ENCODE measurements at places on chromosomes 3 and 15. TPM values are rescaled to one million over a fixed set of nuclear protein-coding genes. Genes with fewer than 3 reads are reported as not detected.

The ANO10 gene
- total RNA-seq, result 15.8 TPM

The C3orf85 gene
- not detected for total RNA-seq

The ULK4 gene
- total RNA-seq, result 3.7 TPM

The FOXL2NB gene
- total RNA-seq, result not detected

The TMC3 gene
- not detected for total RNA-seq

The ST6GAL1 gene
- total RNA-seq, result 56.2 TPM

The CLSTN2 gene
- total RNA-seq, result 2.9 TPM

The CTDSPL2 gene
- total RNA-seq, result 16.5 TPM

DNA sequence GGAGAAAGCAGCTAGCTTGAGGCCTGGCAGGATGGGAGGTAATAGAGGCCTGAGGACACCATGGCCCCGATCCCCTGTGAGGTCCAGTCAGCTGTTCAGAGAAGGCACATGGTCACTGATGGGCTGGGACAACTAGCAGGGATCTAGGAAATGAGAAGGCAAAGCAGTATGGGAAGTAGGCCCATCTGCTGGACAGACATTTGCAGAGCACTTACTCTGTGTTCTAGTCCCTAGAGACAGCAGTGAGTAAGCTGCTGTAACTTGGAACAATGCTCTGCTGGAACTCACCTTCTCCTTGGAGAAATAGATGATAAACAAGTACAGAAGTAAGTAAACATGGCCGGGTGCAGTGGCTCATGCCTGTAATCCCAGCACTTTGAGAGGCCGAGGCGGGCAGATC lies 7.1 kb downstream of the ECE2 start:
- no peak overlapping the region for H3K4me3 ChIP-seq
- no peaks in the 10 kb centered on the region for H3K4me1 ChIP-seq
- H3K27me3 ChIP-seq, result peaks cover 8% of the 10 kb centered on the region
- H3K27ac ChIP-seq, result no peak overlapping the region
- no peaks in the 10 kb centered on the region for H3K36me3 ChIP-seq

DNA sequence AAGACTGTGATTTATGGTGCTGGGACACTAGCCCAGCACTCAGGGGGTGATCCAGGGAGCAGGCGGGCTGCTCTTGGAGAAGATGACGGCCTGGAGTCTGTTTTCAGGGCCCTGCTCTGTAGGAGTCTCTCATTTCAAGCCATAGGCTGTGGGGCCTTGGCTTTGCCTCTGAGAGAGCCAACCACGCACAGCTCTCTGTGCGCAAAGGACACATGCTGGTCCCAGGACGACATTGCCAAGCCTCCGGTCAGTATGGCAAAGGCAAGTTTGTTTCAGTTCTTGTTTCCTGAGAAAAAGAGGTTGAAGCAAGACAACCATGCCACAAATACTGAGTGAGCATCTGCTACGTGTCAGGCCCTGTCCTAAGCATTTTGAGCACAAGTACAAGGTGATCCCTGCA lies 197.1 kb downstream of the EPHB1 start:
- no peaks in the 10 kb centered on the region for H3K4me1 ChIP-seq
- no peak for DNase-seq
- no peaks in the 10 kb centered on the region for H3K36me3 ChIP-seq
- H3K27me3 ChIP-seq, result no peaks in the 10 kb centered on the region

GRCh38 chr3:43786102-43786501 lies 95.4 kb downstream of the ABHD5 start:
- H3K27ac ChIP-seq, result no peak overlapping the region
- H3K4me3 ChIP-seq, result no peak overlapping the region
- no peak for DNase-seq
- H3K36me3 ChIP-seq, result no peaks in the 10 kb centered on the region
- no peaks in the 10 kb centered on the region for H3K4me1 ChIP-seq
- H3K27me3 ChIP-seq, result no peaks in the 10 kb centered on the region

DNA sequence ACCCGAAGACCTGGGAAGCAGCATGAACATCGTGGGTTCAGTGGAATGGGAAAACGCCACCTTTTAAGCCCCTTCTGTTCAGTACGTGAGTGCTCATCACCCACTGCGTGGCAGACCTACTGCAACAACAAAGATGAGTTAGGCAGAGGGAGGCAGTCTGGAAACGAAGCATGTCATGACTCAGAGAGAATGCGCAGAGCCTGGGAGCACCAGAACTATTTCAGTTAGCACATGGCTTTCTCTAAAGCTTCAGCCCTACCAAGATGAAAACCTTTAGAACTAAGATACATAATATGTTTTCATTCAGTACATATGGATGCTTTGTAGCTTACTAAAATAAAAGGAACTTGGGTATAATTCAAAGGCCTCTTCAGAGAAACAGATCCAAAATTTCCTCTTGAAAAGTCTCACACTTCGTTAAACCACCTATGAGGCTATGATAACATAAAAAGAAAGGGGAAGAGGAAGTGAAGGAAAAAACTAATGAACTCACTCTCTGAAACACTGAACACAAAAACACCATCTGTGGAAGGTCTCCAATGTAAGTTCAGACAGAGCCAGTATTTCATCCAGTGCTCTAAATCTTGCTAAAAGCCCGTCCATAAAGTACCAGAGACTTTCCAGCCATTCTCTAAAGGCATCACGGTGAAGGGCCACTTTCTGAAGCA lies 140.1 kb downstream of the OCA2 start:
- no peak overlapping the region for H3K4me3 ChIP-seq
- no peaks in the 10 kb centered on the region for H3K4me1 ChIP-seq
- no peaks in the 10 kb centered on the region for H3K27me3 ChIP-seq

GRCh38 chr3:117790235-117790987 lies 1080.8 kb downstream of the TUSC7 start:
- no peaks in the 10 kb centered on the region for H3K4me1 ChIP-seq
- DNase-seq, result no peak
- no peak overlapping the region for H3K27ac ChIP-seq
- H3K36me3 ChIP-seq, result no peaks in the 10 kb centered on the region
- no peaks in the 10 kb centered on the region for H3K27me3 ChIP-seq

- DNase-seq, result no peak
- H3K4me1 ChIP-seq, result peaks cover 13% of the 10 kb centered on the region
- H3K27ac ChIP-seq, result peak overlapping the region; percentile 14
- H3K4me3 ChIP-seq, result no peak overlapping the region
- H3K36me3 ChIP-seq, result no peaks in the 10 kb centered on the region
These were observed 61.8 kb downstream of the CRTC3 start for GRCh38 chr15:90591524-90591923.

DNA sequence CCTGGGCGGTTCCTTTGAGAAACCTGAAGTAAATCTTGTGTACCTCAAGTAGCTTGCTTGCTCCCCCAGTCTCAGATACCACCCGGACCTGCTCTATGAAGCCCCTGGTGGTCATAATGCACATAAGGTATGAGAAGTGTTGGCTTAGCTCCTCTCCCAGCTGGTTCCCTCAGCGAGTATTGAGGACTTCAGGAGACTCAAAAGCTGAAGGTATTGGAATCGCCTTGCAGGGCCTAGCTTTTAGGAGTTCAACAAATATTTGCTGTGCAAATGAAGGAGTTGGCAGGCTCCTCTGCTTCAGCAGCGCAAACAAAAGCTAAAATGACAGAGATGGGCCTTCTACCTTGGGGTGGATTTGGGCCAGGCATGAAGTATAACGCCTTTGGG lies 1.7 kb downstream of the CMTM8 start:
- no peak overlapping the region for H3K27ac ChIP-seq
- no peak for DNase-seq
- H3K4me3 ChIP-seq, result no peak overlapping the region
- no peaks in the 10 kb centered on the region for H3K27me3 ChIP-seq
- peaks cover 21% of the 10 kb centered on the region for H3K4me1 ChIP-seq
- H3K36me3 ChIP-seq, result no peaks in the 10 kb centered on the region

GRCh38 chr3:134291319-134292254 lies 40.9 kb upstream of the RYK start:
- no peaks in the 10 kb centered on the region for H3K27me3 ChIP-seq
- H3K27ac ChIP-seq, result peak overlapping the region; percentile 54
- no peaks in the 10 kb centered on the region for H3K36me3 ChIP-seq
- no peak overlapping the region for H3K4me3 ChIP-seq
- DNase-seq, result peak; percentile 78
- H3K4me1 ChIP-seq, result peaks cover 8% of the 10 kb centered on the region

DNA sequence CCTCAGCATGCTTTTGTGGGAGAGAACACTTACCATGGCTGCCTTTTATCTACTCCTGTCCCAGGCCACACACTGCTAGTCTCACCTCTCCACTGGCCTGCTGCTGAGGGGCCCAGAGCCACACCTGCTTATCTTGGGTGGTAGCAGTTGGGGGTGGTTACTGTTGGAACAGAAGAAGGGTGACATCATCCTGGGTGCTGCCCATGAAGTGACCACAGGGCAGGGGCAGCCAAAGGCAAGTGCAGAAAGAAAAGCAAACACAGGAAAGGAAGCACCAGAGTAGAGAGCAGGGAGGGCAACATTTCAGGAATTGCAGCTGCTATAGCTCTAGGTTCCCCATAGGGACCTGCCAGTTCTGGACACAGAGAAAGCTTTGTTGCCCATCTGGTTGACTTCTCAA lies 345.2 kb downstream of the VPS13C start:
- no peak overlapping the region for H3K27ac ChIP-seq
- no peaks in the 10 kb centered on the region for H3K27me3 ChIP-seq
- no peaks in the 10 kb centered on the region for H3K4me1 ChIP-seq
- H3K4me3 ChIP-seq, result no peak overlapping the region
- H3K36me3 ChIP-seq, result no peaks in the 10 kb centered on the region

- no peaks in the 10 kb centered on the region for H3K4me1 ChIP-seq
These were observed 8.2 kb downstream of the ARPIN start for GRCh38 chr15:89904519-89904918.

DNA sequence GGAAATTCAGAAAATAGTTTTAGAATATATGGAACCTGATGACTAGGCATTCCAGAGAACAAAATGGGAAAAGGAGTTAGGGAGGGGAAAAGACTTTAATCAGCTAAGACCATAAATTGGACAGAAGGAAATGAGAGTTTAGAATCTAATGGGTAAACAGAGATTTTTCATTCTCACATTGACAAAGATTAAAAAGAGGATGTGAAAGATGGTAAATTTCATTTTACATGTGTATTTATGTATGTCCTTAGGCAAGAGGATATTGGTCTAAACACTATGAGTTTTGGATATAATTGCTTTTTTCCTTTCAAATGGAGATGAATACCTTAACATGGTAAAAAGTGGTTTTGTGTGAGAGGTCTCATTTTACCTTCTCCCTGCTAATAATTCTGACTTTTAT lies 1021.9 kb downstream of the NSUN3 start:
- H3K4me3 ChIP-seq, result no peak overlapping the region
- no peak overlapping the region for H3K27ac ChIP-seq
- no peaks in the 10 kb centered on the region for H3K4me1 ChIP-seq
- H3K36me3 ChIP-seq, result no peaks in the 10 kb centered on the region
- H3K27me3 ChIP-seq, result no peaks in the 10 kb centered on the region

DNA sequence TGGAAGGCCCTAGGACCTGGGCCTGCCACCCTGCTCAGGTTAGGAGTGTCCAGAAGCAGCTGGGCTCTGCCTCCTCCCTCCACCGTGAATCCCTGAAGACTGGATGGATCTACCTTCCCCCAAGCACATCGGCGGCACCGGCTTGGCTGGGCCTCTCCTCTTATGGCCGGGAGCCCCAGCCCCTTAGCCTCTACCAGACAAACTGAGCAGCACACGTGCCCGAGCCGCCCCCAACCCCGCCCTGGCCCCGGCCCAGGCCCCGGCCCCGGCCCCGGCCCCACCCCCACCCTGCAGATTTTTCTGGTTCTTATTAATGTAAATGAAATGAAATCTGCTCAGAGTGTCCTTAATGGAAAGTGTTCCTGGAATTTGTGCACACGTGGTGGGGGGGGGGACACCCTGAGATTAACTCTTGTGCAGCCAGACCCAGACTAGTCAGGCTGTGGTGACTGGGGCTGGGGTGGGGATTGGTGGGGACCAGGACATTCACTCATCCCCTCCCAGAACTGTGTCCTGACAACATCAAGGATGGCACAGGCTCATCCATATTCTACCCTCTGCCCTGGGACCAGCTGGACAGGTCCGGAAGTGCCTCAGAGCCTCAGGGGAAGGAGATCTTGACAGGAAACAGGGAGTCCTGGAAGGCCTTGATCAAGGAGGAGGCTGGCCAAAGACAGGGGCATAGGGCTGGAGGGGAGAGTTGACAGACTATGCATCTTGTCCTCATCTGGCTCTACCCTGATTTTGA lies 30.9 kb upstream of the SEMA3F start:
- H3K36me3 ChIP-seq, result peaks cover 22% of the 10 kb centered on the region
- no peak overlapping the region for H3K4me3 ChIP-seq
- no peaks in the 10 kb centered on the region for H3K27me3 ChIP-seq
- no peak for DNase-seq
- no peak overlapping the region for H3K27ac ChIP-seq
- H3K4me1 ChIP-seq, result peaks cover 12% of the 10 kb centered on the region
